Activated naive CD8-positive, alpha-beta T cell treated with anti-CD3 and anti-CD28 coated beads for 36 hours (primary cell): ENCODE measurements at places on chromosomes 3 and 15.

- no peak for DNase-seq
Observed at GRCh38 chr15:89586651-89587050, 11.4 kb downstream of the TICRR start.

DNA sequence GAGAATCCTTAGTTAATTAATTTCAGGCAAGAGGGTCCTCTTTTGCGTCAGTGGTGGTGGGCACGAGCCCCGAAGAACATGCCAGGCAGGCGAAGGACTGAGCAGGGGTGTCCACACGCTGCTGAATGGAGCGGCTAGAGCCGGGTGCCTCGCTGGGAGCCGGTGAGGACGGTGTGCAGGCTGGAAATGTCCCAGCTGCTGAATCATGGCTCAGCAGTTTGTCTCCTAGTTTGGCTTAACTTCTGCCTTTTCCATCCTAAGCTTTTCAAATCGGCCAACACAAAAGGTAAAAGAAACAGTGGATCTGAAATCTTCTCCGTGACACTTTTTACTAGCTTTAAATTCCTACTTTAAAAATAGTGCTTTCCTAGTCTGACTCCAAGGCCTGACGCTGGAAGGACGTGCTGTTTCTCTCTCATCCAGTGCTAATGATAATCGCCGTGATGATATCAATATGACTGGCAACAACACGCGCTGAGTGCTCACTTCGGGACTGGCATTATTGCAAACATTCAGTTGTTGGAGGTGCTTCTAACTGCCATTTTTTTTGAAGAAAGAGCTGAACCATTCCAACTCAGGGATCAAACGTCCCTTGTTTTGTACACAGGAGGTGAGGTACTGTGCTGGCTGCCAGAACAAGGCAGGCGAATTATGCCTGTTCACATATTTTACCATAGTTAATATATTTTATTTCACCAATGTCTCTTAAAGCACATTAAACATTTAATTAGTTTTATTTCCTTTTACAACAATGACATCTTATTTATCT lies 19.8 kb downstream of the PCSK6 start:
- DNase-seq, result no peak

DNA sequence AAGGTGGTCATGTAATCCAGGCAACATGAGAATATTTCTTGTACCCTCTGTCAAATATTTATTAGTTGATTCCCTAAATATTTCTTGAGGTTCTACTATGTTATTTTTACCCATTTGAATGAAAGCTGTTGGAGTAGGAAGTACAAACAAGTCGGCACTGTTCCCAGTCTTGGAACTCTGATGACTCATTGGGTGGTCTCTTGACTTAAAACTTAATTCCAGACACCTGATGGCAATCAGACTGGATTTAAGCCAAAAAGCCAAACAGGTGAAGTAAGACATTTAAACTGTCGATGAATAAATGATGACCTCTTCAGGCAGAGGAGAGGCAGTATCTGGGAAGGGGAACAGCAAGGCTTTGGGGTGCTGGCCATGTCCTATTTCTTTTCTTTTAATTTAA lies 22.8 kb downstream of the C2CD4A start:
- DNase-seq, result no peak

GRCh38 chr3:77204788-77205187 lies 164.9 kb downstream of the ROBO2 start:
- DNase-seq, result no peak

- no peak for DNase-seq
Observed at GRCh38 chr3:50714946-50715345, 40.2 kb downstream of the DOCK3 start.

DNA sequence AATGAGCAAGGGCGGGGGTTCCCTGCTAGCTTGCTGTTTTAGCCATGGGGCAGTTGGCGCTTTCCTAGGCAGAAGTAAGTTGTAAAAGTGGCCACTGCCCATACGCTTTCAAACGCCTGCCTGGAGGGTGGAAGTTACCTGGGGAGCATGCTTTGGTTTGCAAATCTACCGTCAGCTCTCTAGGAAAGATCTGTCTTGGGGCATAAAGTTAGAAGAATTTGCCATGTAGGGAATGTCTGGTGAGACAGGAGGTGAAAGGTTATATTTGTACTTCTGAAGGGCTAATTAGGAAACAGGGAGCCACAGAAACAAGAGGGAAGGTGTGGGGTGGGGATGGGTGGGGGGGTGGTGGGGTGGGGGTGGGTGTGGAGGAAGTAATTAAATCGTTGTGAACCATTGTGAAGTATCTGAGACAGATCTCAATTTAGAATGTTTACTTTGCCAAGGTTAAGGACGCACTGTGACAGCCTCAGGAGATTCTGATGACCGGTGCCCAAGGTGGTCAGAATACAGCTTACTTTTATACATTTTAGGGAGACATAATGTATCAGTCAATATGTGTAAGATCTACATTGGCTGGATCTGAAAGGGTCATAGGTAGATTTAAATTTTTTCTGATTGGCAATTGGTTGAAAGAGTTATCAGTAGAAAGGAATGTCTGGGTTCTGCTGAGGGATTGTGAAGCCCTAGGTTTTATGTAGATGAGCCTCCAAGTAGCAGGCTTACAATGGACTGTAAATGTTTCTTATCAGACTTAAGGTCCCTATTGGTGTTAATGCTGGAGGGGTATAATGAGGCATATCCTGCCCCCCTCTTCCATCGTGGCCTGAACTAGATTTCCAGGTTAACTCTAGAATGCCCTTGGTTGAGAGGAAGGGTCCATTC lies 62.0 kb upstream of the GCNT3 start:
- no peak for DNase-seq

GRCh38 chr3:78994174-78995027 lies 773.4 kb downstream of the ROBO1 start:
- DNase-seq, result no peak

DNA sequence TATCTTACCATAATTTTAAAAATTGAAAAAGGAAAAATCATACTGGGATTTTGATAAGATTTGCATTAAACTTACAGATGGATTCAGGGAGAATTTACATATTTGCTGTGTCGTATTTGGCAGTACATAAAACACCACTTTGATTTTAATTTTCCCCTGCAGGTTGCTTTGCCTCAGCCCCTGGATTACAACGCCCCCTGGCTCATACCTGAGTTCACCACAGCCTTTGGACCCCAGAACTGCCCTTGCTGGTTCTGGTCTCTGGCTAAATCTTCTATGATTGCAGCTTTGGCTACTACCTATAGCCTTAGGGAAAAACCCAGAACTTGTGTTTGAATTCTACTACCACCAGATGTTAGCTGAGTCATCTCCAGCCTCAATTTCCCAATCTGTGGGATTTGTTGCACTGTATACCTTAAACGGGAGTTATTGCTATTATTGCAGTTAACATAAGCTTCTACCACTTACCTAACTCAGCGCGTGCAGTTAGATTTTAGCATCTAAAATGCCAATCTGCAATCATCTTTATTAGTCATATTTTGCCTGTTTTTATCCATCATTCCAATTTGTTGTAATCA lies 315.7 kb upstream of the GADL1 start:
- DNase-seq, result no peak

- peak; percentile 34 for DNase-seq
Observed at GRCh38 chr15:90101130-90101968, 919 bp downstream of the IDH2 start.
